Esophagus mucosa (tissue), 1 donor: ENCODE measurements at places on chromosomes 5 and 9. TPM values are rescaled to one million over a fixed set of nuclear protein-coding genes. Genes with fewer than 3 reads are reported as not detected.
A peak's percentile ranks its signal among the peaks of the same experiment; 100 is the strongest.

DNA sequence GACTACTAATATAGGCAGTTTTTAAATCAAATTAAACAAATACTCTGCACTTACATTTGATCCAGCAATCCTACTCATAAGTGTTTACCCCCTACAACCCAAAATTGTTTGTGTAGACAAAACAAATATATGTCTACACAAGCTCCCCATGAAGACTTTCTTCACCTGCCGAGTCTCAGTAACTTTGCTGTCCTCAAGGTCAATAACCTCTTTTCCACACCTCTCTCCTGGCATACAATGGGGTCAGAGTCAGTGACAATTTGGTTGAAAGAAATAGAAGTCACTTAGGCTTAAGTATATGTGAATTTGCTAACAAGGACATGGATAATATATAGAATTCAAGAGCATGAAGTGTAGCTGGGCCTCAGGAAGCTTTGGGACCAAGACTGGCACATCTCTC lies 29.1 kb downstream of the APBA1 start:
- ATAC-seq: no peak

DNA sequence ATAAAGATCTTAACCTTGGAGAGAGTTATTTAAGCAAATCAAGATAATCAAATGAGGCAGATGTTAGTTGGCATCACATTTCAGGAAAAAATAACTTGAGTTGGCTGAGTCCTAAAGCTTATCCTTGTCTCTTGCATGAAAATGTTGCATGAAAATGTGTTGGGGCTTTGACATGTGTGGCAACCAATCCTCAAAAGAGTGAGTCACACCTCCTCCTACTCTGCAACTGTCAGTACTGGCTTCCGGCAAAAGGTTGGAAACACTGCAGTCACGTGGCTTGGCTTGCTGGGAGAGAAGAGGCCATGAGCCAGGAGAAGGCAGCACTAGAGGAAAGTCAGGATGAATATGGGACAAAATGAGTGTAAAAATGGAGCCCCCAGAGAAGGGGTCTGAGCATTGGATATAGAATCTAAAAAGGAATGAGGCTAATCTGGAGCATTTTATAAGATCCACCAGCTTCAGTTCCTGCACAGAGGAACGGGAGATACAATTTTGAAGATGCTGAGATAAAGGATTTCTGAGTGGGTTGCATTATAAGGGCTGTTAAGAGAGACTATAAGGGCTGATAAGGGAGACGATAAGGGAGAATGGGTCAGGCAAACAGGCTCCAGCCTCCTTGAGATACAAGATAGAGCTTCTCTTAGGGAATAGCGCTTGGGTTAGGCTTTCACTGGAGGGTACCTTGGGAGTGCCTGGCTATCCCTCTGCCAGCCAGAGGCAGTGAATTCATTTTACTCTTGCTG lies 43.1 kb downstream of the SPATA31D1 start:
- ATAC-seq: peak; percentile 81

DNA sequence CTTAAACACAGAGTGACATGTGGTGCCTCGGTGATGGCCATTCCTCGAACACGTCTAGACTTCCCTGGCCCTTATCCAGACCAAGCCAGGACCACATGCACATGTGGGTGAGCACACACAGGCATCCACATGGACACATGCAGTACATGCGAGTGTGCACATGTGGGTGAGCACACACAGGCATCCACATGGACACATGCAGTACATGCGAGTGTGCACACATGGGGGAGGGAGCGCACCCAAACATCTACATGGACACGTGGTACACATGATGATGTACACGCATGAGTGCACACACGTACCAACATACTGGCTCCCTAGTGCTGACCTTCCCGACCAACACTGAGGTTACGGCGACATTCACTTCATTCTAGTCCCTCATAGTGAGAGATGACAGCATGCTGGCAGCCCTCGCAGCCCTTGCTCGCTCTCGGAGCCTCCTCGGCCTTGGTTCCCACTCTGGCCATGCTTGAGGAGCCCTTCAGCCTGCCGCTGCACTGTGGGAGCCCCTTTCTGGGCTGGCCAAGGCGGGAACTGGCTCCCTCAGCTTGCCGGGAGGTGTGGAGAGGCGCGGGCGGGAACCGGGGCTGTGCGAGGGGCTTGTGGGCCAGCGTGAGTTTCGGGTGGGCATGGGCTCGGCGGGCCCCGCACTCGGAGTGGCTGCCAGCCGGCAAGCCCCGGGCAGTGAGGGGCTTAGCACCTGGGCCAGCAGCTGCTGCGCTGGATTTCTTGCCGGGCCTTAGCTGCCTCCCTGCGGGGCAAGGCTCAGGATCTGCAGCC lies 186.8 kb downstream of the HSPA4 start:
- no peak for ATAC-seq

DNA sequence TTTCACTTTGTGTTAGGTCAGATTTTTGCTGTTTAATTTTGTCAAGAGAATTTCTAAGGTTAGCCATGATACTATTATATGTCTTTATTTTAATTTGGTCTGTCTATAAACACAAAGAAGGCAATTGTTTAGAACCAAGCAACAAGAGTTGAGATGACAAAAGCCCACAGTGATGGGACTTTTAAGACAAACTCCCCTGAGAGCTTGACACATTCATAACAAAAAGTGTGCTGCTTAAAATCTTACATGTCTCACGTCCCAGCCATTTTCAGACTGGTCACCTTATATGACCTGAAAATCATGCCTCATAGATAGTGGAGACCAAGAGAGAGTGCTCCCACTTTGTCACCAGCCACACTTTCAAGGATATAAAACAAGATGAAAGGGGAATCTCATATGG lies 21.6 kb upstream of the NNT start:
- ATAC-seq: no peak

DNA sequence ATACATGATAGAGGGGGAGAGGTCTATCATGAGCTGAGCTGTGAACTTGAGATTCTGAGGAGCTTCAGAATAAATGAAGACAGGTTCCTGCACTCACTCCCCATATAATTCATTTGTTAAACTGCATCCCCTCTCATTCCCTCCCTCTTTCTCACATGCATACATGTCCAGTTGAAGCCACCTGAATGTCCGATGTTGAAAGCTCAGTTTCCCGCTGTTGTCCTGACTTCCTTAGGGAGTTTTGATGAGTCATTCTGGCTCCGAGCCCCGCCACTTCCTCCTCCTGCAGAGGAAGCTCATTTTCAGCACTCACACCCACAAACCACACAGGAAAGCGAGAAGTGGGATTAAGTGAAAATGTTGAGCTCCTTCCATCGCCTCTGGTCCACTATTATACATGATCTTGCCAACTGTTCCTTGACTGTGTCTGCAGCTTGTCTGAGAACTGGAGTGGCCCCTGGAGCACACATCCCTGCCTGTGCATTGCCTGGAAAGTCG lies 121.2 kb downstream of the CEMIP2 start:
- no peak for ATAC-seq

The ARL14EPL gene
- not detected for total RNA-seq

DNA sequence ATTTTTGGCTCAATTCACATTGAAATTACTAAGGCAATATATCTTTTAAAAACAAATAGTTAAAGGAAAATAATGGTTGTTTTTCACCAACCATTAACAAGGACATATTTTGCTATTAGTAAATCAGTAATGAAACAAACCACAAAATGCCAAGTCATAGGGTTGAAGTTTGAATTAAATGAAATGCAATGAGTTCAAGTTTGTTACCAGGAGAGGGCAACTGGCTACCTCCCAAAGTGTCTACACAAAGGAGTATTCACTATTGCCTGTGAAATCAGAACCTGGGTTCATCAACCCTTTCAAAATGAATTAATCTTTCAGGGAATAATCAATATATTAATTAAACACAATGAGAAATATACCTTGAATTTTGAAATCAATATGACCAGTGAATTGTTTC lies 138.4 kb upstream of the DMRTA1 start:
- no peak for ATAC-seq

GRCh38 chr9:68739621-68740174 lies 34.7 kb downstream of the PIP5K1B start:
- ATAC-seq: peak; percentile 31

The SPACA9 gene
- total RNA-seq: 11.2 TPM

DNA sequence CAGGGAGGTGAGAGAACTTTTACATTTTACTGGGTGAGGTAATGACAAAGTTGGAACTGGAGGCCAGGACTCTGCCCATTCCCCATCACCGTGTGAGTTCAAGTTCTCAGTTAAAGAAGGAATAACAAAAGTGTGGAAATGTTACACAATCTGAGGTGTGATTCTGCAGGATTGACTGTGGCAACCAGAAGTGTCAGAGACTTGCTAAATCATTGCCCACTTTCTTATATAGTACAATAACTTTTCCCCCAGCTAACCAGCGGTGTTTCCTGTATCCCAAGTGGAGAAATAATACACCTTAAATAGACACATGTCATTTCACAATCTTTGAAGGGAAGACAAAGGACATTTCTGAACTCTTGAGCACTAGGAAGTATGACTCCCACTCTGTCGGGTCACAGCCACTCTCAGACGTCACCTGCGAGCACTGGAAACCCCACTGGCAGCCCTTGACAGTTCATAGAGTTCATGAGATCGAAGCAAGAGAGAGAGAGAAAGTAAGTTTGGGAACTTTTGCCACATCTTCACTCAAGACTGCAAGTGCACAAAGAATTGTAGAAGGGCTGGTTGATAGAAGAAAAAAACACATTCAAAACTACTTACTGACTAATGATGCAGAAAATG lies 28.4 kb downstream of the PAX5 start:
- ATAC-seq: no peak

The ACER2 gene
- total RNA-seq: 3.1 TPM

GRCh38 chr5:6386271-6386670 lies 7.9 kb upstream of the MED10 start:
- no peak for ATAC-seq

The NTNG2 gene
- total RNA-seq: 0.24 TPM

DNA sequence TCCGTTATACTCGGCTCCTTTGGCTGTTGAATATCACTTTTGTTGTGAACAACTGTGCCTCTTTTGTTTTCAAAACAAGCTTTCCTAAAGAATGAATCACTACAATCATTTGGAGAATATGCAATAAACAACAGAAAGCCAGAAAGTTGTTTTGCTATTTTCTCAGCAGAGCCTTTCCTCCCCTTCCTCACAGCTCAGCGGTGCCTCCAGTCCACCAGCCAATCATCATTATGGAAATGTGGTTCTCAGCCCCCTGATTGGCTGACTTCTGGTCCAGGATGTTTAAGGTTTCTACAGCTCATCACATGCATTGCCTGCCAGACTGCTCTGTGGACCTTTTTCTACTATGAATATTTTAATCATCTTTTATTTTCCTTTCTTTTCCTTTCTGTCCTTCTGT lies 9.1 kb upstream of the ZNF608 start:
- no peak for ATAC-seq

DNA sequence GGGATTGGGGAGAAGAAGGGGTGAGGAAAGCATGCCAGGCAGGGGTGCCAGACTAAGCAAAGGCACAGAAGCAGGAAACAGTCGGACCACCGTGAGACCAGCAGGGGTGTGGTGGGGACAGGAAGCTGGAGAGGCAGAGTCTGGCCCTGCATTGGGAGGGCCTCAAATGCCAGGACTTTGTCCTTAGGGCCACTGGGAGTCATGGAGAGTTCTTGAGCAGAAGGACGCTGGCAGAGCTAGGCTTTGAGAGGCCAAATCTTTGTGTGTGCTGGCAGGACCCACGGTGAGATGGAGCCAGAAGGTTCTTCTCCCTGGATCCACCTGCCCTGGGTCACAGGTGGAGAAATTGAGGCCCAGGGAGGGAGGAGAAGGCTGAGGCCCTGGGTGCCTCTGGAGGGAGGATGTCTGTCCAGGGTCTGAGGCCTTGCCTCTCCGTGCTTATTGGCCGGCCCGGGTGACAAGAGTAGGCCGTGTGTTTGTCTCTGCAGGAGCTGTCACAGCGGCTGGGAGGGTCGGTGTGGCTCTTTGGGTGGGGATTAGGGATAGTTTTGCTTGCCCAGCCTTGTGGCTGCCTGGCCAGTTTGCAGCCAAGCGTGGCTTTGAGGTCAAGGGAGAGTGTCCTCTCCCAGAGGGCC lies 1.8 kb upstream of the ENG start:
- no peak for ATAC-seq

DNA sequence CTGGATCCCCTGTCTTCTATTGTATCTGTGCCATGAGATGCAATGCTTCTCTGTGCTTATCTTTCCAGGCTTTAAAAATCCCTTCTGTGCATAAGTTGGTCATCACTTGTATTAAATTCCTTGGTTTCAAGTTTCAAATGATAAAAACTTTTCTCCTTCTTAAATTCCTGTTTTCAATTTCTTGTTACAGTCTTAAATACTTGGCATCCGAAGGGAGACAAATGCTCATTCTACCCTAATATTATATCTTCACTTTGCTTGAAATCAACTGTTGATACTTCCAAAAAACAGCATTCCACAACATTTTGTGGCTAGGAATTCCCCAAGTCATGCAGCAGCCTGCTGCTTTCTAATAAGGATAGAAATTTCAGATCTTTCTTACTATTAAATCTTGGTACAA lies 413.2 kb upstream of the ACTBL2 start:
- no peak for ATAC-seq

GRCh38 chr9:136244122-136244968 lies 1.3 kb downstream of the QSOX2 start:
- no peak for ATAC-seq

GRCh38 chr9:89352874-89353649 lies 34.8 kb downstream of the SECISBP2 start:
- no peak for ATAC-seq

GRCh38 chr5:136730426-136730825 lies 365.1 kb upstream of the TRPC7 start:
- no peak for ATAC-seq

- ATAC-seq: no peak
Measured at GRCh38 chr9:95053611-95054570, 263.6 kb downstream of the FANCC start.

The CCL28 gene
- 7.0 TPM for total RNA-seq

- ATAC-seq: no peak
Measured at GRCh38 chr5:74446725-74447241, 193.7 kb downstream of the ENC1 start.

The DDX4 gene
- not detected for total RNA-seq

The ZFP37 gene
- 1.1 TPM for total RNA-seq

The CBY3 gene
- total RNA-seq: not detected

GRCh38 chr5:153460421-153460820 lies 30.0 kb upstream of the GRIA1 start:
- ATAC-seq: no peak

The ORM2 gene
- 0.36 TPM for total RNA-seq

DNA sequence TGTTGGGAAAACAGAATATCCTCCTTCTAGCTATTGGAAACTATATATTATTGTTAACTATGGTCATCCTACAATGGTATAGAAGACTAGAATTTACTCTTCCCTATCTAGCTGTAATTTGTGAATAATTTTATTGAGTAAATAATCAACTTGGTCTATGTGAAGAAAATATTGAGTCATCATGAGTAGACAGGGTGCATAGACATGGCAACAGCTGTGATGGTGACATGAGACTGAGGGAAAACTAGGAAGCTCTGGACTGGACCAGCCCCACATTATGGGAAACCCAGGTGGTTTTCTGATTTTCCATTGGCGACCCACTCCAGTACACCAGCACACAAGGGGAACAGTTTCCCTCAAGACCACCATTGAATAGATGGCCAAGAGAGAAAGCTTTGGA lies 95.0 kb downstream of the APBA1 start:
- ATAC-seq: no peak

DNA sequence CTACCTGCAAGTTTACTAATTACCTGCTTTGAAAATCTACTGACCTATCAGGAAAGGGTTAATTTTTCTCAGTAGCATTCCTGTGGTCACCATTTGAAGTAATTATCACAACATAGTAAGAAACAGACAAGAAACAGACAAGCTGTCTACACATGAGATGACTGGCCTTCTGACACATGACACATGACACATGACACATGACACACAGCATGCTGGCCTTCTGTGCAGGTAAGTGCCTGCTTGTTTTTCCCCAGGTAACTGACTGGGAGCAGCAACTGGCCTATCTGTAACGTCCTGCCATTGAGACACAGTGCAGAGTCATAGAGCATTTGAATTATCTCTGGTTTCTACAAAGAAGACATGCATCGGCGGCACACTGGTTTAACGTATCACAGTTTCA lies 222.4 kb downstream of the CTNND2 start:
- no peak for ATAC-seq
